Activated CD4-positive, alpha-beta T cell treated with anti-CD3 and anti-CD28 coated beads for 4 hours (primary cell): ENCODE measurements at places on chromosomes 7 and 10.

DNA sequence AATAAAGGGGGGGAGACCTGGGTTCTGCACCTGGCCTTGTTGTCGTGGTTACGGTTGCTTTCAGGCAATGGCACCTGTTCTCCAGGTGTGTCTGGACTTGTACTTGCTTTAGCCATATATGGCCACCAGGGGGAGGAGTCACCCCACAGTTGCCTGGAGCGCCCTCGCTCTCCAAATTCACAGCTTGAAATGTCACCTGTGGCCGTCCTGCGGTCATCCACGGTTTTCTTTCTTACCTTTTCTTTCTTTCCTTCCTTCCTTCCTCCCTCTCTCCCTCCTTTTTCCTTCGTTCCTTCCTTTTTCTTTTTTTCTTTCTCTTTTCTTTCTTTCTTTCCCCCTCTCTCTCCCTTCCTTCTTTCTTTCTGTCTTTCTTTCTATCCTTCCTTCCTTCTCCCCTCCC is 157.2 kb upstream of the ZNF92 start:
- DNase-seq: peak; percentile 51

- no peak for DNase-seq
These were observed 16.1 kb downstream of the LANCL2 start for GRCh38 chr7:55381189-55381588.

- DNase-seq: no peak
These were observed 226.1 kb downstream of the XPNPEP1 start for GRCh38 chr10:109696981-109697775.

- no peak for DNase-seq
These were observed 137.8 kb upstream of the CNTNAP2 start for GRCh38 chr7:145978769-145979168.

DNA sequence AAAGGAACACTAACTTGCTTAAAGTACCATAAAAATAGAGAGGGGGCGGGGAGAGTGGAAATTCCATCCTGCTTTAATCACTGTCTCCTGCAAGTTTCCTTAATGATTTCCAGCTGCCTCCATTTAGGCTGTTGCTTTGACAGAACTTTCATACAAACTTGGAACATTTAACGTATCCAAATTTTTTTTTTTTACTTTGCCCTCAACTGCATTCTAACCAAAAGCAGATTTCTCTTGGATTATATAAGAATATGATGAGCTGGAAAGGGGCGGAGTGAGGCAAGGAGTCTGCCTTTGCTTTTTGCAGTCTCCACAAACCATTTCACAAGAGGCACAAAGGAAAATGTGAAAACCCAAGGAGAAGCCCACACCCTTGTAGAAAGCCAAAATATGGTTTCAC is 46.6 kb upstream of the COL1A2 start:
- DNase-seq: no peak

- no peak for DNase-seq
These were observed 618.4 kb upstream of the NRP1 start for GRCh38 chr10:33952692-33953360.

GRCh38 chr7:28292834-28293526 is 112.4 kb upstream of the JAZF1 start:
- DNase-seq: no peak

GRCh38 chr7:8627325-8627724 is 193.9 kb downstream of the NXPH1 start:
- DNase-seq: no peak

DNA sequence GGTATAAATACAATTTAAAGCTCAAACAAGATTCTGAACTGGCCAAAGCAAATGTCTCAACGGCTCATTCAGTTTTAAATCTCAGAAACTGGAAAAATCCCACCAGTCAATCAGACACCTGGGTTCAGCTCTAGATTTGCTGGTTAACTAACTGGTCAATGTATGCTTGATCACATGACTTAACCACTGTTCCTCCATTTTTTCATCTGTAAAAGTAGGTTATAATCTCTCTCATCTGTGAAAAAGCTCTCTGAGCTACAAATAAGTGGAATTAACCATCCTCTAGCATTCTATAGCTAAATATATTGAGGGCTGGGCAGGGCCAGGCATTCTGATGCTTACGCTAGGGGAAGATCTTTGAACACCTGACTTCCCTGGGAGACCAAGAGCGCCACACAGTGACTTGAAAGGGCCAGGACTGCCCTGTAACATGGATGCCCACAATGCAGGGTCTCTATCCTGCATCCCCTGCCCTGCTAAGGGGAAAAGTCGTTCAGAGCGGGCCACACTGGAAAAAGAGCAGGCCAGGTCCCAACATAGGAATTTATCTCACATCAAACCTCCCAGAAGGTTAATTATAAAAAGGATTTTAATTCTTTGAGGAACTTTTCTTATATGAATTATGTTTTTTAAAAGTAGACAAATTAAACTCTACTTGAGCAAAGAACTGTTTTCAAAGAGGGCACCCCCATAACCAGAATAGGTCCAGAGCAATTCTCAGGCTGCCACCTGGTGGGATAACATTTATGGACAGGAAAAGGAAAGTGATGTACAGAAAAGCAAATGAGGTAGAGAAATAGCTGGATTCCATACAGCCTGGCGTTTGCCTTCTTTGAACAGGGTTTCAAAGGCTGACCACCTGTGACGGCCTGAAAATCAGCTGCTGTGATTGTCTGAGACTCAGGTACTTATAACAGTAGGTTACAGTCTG is 1.8 kb downstream of the RP9 start:
- no peak for DNase-seq

DNA sequence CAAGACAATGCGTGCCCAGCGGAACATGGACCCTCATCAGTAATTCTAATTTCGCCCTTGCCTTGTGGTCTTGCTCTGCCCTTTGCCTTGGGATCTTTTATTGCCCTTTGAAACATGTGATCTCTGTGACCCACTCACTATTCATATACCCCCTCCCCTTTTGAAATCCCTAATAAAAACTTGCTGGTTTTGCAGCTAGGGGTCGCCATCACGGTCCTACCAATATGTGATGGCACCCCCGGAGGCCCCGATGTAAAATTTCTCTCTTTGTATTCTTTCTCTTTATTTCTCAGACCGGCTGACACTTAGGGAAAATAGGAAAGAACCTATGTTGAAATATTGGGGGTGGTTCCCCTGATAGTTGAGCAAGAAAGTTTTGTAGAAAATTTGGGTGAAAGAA is 242.7 kb downstream of the CDK14 start:
- DNase-seq: no peak

DNA sequence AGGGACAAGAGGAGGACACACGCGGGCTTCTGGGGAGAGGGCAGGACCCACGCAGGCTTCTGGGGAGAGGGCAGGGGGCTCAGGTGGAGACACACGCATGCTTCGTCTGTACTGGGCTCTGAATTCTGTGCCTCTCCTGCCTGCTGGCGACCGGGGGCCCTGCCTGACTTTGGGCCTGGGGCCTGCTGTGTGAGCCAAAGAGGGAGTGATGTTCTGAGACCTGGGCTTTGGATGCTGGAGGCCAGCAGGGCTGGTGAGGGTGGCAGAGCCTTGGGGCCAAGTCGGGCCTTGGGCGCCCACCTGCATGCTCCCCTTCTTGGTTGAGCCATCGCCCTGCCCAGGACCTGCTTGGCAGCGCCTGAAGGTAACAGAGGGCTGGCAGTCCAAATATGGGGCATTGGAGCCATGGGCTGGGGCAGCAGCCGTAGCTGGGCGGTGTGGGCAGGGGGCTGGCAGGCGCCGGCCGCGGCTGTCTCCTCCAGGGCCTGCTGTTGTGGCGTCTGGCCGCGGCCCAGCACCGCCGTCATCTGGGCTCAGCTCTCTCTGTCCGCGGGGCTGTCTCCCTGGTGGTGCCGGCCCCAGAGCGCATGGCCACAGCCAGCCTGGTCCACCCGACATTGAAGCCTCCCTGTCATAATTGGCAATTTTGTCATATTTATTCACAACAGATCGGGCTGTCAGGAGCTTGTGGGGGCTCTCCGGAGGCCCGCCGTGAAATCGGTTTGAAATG is 78.9 kb downstream of the UNCX start:
- DNase-seq: no peak

- DNase-seq: no peak
These were observed 201.7 kb upstream of the PRSS58 start for GRCh38 chr7:142459551-142459963.

- no peak for DNase-seq
These were observed 95.3 kb upstream of the CYP26C1 start for GRCh38 chr10:92965314-92965713.

- no peak for DNase-seq
These were observed 31.2 kb upstream of the ZNF438 start for GRCh38 chr10:31062856-31063255.

DNA sequence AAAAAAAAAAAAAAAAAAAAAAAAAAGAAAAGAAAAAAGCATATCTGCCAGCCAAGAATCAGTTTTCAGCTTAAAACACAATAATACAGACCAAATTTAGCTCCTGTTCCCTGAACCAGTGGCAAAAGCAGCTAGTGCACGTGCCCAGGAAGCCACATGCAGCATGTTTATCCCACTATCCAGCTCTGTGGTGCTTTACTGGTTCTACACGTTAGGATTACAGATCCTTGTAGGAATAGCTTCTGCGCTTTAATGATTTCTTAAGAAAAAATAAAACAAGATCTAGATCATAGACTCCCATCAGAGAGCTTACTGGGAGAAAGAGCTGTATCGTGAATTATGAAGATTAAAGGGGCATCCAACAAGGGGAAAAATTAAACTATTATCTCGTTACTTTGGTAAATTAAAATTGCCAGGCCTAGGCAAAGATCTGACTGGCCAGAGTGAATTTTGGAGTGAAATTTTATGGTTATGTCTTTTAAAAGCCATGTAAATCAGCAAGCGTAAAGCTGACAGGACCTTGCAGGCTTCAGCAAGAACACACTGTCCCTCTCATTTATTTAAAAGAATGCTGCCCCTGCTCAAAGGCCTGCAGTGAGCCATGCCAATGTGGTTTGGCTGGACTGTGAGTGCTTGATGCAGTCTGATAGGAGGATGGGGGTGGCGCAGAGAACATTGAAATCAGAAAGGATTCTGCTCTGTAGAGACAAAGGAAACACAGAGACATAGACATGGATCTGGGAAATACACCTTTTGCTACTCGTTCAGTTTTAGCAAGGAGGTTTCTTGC is 177.3 kb upstream of the PHYHIPL start:
- no peak for DNase-seq

- DNase-seq: no peak
These were observed 22.3 kb upstream of the NPTX2 start for GRCh38 chr7:98594787-98595186.

GRCh38 chr7:68807666-68808065 is 790.6 kb upstream of the AUTS2 start:
- DNase-seq: no peak

GRCh38 chr10:84152769-84153168 is 13.5 kb downstream of the GHITM start:
- DNase-seq: no peak

- no peak for DNase-seq
These were observed 10.7 kb downstream of the PTF1A start for GRCh38 chr10:23202779-23203178.

DNA sequence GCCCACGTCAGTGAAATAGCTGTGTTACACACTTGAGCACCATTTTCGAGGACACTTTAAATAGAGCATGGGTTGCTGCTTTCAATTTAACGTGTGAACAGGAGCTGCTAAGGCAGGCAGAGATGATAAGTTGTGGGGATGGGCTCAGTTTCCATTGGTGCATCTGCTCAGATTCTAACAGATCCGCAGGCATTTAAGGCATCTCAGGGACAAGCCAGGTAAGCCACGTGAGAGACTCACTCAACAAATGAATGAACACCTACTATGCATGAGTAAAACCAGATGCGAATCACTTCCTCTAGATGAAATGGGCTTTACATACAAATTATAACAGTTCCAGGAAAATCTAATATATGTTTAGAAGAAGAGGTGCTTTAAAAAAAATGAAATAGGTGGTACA is 34.6 kb downstream of the PLXNA4 start:
- no peak for DNase-seq

DNA sequence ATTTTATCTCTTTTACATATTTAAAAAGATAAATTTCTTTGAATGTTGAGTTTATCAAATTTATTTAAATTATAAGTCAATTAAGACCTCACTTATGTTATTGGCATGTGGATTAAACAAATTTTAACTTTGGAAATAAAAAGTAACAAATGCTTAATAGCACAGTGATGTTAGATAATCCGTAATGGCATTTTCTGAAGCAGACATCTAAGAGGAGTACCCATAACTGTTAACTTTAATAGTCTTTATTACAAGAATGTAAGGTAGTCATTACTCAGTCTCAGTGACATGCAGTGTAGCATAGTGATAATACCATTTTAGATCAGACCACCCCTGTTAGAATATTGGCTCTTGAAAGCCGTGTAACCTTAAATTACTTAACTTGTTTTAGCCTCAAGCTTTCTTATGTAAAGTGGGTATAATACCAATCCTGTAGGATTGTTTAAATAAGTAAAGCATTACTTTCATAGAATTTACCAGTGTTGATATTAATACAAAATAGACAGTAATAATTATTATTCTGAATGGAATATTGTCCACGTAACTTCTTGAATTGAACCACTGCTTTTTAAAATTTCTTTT is 4.3 kb downstream of the PHYHIPL start:
- no peak for DNase-seq

GRCh38 chr7:11430112-11430511 is 401.9 kb downstream of the THSD7A start:
- no peak for DNase-seq

DNA sequence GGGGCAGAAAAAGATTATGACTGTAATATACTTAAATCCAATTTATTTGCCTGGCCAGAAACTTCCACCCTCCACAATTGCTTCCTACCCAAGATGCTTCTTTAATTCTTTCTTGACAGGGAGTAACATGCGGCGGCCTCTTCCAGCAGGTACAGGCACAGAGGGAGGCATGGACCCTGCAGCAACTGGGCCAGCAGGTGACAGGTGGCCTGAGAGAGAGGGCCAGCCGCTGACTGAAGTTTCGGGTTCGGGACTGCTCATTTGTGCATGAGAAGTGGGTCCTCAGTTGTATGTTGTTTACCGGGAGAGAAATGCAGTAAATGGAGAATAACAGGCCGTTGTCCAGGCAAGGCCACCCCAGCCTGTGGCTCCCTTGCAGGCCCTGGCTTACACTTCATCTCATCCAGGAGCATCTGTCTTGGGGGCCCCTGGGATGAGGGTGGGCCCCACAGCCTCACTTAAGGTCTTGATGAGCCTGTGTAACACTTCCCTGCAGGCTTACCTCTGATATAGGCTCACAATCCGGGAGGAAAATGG is 72.5 kb downstream of the C10orf143 start:
- no peak for DNase-seq

DNA sequence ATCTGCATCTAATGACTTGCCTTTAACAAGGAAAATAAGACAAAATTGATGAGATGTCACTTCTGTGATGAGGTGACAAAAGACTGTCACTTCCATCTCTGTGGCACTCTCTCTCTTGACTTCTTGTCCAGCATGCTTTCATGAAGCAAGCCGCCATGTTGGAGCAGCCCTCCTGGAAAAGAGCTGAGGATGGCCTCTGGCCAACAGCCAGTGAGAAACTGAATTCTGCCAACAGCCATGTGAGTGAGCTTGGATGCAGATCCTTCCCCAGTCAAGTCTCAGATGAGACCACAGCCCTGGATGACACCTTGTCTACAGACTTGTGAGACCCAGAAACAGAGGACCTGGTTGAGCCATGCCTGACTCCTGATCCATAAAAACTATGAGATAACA is 412.6 kb upstream of the SHH start:
- DNase-seq: no peak

- DNase-seq: no peak
These were observed 212.4 kb upstream of the BMPER start for GRCh38 chr7:33692956-33693355.
